Bronchial smooth muscle cell (primary cell): ENCODE measurements at places on chromosomes 6 and 20. TPM values are rescaled to one million over a fixed set of nuclear protein-coding genes. Genes with fewer than 3 reads are reported as not detected.

DSP gene
- 0.16 and 0.86 TPM in 2 replicates for total RNA-seq

VARS1 gene
- 28.1 and 36.1 TPM in 2 replicates for total RNA-seq

HS3ST5 gene
- total RNA-seq = not detected in 2 replicates

TNFAIP3 gene
- total RNA-seq = 2.8 and 3.7 TPM in 2 replicates

MTCH1 gene
- 238 and 243 TPM in 2 replicates for total RNA-seq

HCRTR2 gene
- total RNA-seq = not detected in 2 replicates

WFDC12 gene
- total RNA-seq = not detected in 2 replicates

C20orf141 gene
- total RNA-seq = 0.32 TPM in 1 of 2 replicates, not detected in the other

ELMO2 gene
- total RNA-seq = 26.2 and 32.2 TPM in 2 replicates

TBPL1 gene
- 13.4 and 23.7 TPM in 2 replicates for total RNA-seq

PANK2 gene
- total RNA-seq = 42.4 and 46.7 TPM in 2 replicates

CALHM5 gene
- total RNA-seq = 8.4 and 9.0 TPM in 2 replicates

R3HDML gene
- not detected in 2 replicates for total RNA-seq

PNPLA1 gene
- not detected in 2 replicates for total RNA-seq

UCKL1 gene
- 16.2 and 21.0 TPM in 2 replicates for total RNA-seq

NKAIN2 gene
- not detected in 2 replicates for total RNA-seq

HLA-DOB gene
- total RNA-seq = 0.32 and 1.5 TPM in 2 replicates

POM121L2 gene
- not detected in 2 replicates for total RNA-seq

ADRM1 gene
- total RNA-seq = 63.5 and 66.2 TPM in 2 replicates

PAK1IP1 gene
- 10.7 and 11.2 TPM in 2 replicates for total RNA-seq

EYS gene
- total RNA-seq = under 0.01 TPM in 1 of 2 replicates, not detected in the other

MCCD1 gene
- total RNA-seq = not detected in 2 replicates

TMEM151B gene
- total RNA-seq = under 0.01 TPM in 2 replicates

PXDC1 gene
- 22.2 and 24.9 TPM in 2 replicates for total RNA-seq

TGIF2 gene
- 3.2 and 4.0 TPM in 2 replicates for total RNA-seq

CD93 gene
- under 0.01 and 0.34 TPM in 2 replicates for total RNA-seq

CRIP3 gene
- total RNA-seq = 0.77 TPM in 1 of 2 replicates, not detected in the other

PTCRA gene
- total RNA-seq = not detected in 2 replicates

NKX2-4 gene
- not detected in 2 replicates for total RNA-seq

FAM110A gene
- 1.2 and 1.9 TPM in 2 replicates for total RNA-seq

POU5F1 gene
- not detected in 2 replicates for total RNA-seq

SH3BGRL2 gene
- 2.5 and 2.7 TPM in 2 replicates for total RNA-seq

GCNT2 gene
- total RNA-seq = 0.32 and 0.60 TPM in 2 replicates

CST5 gene
- not detected in 2 replicates for total RNA-seq

OPRL1 gene
- total RNA-seq = 2.2 and 3.5 TPM in 2 replicates

HINT3 gene
- total RNA-seq = 8.4 and 18.1 TPM in 2 replicates

NMBR gene
- 0.26 TPM in 1 of 2 replicates, not detected in the other for total RNA-seq

TINAG gene
- total RNA-seq = not detected in 2 replicates

LRFN2 gene
- total RNA-seq = not detected in 2 replicates

BPIFB4 gene
- not detected in 2 replicates for total RNA-seq

HBS1L gene
- 116 and 125 TPM in 2 replicates for total RNA-seq

C20orf202 gene
- total RNA-seq = not detected in 2 replicates

RSPO4 gene
- not detected in 2 replicates for total RNA-seq

UST gene
- total RNA-seq = 15.1 and 15.9 TPM in 2 replicates

FOXC1 gene
- 2.3 and 4.7 TPM in 2 replicates for total RNA-seq

FILIP1 gene
- 0.16 and 0.52 TPM in 2 replicates for total RNA-seq

HSP90AB1 gene
- total RNA-seq = 289 and 353 TPM in 2 replicates

HCK gene
- total RNA-seq = not detected in 2 replicates
